ENCODE measurements at places on chromosomes 16 and 17.
A peak's percentile ranks its signal among the peaks of the same experiment; 100 is the strongest.

- no peak for DNase-seq
Observed at GRCh38 chr17:80834893-80835275, 156.8 kb upstream of the CHMP6 start.

GRCh38 chr17:373613-374230, 21.1 kb upstream of the RPH3AL start:
- DNase-seq, result no peak

GRCh38 chr16:4828567-4829321, 18.3 kb downstream of the GLYR1 start:
- no peak for DNase-seq

DNA sequence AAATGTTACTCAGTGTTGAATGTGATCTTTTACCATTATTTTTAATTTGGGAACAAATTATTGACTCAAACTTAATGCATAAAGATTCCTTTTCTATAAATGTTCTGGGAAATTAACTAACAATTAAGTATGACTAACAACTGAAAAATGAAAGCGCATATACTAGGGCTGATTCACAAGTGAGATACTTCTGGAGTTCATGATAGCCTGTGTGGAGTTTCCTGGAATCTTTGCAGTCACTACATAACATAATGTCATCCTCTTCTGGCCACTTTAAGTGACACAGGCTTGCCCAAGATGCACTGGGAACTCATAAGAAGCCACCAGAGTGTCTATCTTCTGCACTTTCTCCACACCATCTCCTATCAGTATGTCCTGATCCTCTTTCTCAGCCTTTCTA, 450.3 kb upstream of the CDH11 start:
- DNase-seq, result no peak

GRCh38 chr17:71516149-71516548, 604.7 kb upstream of the SOX9 start:
- DNase-seq, result no peak

GRCh38 chr16:25041471-25041870, 26.3 kb upstream of the ARHGAP17 start:
- DNase-seq, result no peak

GRCh38 chr17:43151880-43152456, 19.0 kb upstream of the NBR1 start:
- no peak for DNase-seq

DNA sequence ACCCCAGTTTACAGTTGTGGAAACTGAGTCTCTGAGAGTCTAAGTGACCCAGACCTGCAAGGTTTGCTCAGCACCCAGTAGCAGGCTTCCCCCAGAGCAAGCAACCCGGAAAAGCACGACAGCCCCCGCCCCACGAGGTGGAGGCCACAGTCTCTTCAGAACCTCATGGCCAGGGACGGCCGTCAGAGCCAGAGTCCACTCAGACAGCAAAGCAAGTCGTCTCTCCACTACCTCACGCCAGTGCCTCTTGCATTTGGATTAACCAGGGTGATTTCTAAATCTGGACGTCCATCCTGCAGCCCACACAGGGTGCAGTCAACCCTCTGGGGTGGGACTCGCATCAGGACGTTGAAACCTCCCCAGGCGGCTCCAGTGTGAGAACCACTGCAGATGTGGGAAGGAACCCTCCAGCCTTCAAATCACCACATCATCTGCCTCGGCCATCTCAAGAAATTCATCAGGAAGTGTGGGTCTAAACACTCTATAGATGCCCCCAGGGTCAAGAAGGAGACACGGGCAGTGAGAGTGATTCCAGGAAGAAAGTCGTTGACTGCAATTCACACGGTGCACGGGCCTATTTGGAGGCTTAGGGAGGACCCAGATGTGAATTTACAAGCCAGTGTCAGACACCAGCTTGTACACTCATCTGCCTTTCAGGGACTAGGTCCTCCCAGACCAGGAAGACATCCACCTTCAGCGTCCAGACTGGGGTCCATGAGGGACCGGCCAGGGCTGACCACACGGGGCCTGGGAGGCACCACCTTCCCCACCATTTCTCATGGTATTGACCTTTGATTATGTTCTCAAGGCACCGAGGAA, 20.2 kb upstream of the RBFOX3 start:
- DNase-seq, result no peak

GRCh38 chr17:8082292-8082691, 5.2 kb downstream of the ALOX12B start:
- DNase-seq, result no peak

DNA sequence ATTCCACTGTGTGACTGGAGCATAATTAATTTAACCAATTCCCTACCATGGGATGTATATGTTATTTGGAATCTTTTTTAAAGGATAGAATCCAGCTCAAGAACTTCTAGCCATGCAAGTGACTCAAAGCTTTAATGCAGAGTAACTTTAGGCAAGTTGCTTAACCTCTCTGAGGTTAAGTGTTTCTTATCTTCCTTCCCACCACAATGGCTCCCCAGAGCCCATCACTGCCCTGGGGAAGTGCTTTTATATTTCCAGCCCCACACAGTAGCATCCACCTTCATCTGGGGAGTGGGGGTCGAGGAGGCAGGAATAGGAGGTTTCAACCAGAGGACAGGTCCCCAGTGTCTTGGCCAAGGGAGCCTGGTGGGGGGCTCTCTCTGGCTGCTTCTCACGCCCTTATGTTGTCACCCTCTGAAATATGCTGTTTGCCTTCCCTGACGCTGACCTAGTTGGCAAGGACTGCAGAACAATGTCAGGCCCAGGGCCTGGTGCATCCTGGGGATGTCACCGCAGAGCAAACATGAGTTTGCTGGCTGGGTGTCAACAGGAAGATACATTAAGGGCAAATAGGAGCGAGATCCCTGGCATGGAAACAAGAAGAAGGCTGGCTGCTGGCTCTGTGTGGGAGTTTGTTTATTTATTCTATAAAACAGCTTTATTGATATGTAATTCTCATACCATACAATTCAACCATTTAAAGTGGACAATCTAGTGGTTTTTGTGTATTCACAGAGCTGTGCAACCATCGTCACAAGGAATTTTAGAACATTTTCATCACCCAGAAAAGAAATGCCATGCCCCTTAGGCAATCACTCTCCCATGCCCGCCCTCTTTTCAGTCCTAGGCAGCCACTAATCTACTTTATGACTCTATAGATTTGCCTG, 46.6 kb upstream of the WSB1 start:
- DNase-seq, result no peak

GRCh38 chr16:2836646-2837508, 6.8 kb downstream of the ZG16B start:
- DNase-seq, result no peak

GRCh38 chr16:3612510-3613466, 1.4 kb upstream of the SLX4 start:
- no peak for DNase-seq

GRCh38 chr17:38703742-38704605, 1.1 kb upstream of the MLLT6 start:
- DNase-seq, result peak; percentile 32

DNA sequence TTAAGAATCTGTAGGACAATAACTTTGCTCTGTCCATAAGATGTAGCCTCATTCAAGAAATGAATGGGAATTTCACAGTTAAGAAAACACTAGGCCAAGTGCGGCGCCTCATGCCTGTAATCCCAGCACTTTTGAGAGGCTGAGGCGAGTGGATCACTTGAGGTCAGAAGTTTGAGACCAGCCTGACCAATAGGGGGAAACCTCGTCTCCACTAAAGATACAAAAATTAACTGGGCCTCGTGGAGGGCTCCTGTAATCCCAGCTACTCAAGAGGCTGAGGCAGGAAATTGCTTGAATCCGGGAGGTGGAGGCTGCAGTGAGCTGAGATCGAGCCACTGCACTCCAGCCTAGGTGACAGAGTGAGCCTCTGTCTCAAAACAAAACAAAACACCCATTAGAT, 19.9 kb upstream of the RSL1D1 start:
- no peak for DNase-seq

- DNase-seq, result no peak
Observed at GRCh38 chr16:81873206-81873605, 94.1 kb downstream of the PLCG2 start.

GRCh38 chr17:81400154-81400977, 5.1 kb downstream of the BAHCC1 start:
- DNase-seq, result no peak

- DNase-seq, result no peak
Observed at GRCh38 chr17:82204831-82205719, 7.6 kb downstream of the CCDC57 start.

DNA sequence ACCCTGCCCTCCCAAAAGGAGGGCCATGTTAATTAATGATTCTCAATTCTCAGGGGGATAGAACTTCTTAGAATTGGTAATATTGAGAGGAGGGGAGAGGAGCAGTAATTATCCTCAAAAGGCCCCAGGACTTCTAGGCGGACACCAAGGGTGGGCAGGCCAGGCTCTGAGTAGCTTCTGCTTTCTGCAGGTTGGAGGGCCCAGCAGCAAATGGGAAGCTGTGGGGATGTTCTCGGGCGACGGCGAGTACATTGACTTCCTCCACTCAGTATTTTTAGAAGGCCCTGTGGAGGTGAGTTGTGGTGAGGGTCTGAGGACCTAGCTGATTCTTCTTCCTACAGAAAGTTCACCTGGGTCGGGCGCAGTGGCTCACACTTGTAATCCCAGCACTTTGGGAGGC, 57.5 kb downstream of the DNAH2 start:
- DNase-seq, result no peak

- DNase-seq, result no peak
Observed at GRCh38 chr17:81608082-81608481, 28.8 kb downstream of the NPLOC4 start.

DNA sequence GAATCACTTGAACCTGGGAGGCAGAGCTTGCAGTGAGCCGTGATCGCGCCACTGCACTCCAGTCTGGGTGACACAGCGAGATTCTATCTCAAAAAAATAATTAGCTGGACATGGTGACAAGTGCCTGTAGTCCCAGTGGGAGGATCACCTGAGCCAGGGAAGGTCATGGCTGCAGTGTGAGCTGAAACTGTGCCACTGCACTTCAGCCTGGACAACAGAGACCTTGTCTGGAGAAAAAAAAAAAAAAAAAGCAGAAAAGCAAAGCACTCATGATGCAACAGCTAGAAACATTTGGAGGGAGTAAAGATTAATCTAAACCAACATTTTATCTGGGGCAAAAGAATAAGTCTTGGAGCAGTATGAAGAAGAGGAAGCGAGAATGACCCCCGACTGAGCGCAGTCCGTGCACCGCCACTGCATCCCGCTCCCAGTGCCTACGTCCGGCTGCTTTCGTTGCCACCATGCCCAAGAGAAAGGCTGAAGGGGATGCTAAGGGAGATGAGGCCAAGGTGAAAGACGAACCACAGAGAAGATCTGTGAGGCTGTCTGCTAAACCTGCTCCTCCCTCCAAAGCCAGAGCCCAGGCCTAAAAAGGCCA, 8.2 kb downstream of the PRPSAP1 start:
- DNase-seq, result no peak

DNA sequence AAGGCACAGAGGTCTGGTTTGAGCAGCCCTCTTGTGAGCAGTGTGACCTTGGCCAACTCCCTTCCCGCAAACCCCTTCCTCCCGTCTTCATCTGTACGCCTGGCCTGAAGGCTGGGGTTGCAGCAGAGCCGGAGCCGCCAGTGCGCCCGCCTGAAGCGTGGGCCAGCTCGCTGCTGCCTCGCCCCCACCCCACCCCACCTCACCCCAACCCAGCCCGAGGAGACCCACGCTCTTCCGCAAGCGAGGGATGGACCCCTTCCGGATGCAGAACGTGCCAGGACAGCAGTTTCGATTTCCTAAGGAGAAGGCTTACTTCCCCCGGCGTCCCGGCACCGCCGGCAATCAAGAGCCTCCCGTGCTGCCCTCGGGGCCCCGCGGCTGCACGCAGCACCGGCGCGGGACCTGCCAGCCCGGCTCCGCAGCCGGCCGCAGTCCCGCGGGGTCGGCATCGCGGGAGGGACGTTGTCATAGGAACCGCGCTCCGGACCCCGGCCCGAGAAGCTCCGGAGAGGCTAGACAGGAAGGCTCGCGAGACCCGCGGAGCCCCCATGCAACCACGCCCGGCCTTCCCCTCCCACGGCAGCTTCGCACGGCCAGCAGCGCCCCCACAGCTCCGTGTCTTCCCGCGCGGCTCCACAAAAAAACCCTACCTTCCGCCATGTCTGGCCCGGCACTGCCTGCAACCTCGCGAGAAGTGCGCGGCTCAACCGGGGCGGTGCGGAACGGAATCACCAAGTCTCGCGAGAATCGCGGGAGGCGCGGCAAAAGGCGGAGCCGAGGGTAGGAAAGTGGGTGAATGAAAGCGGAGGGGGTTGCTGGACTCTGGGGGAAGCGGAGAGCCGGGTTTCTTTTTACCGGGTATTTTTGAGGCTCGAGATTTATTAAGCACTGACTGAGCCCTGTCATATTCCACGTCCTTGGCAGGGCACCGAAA, at the start of gene ANKFY1:
Gene ANKFY1 (minus strand): TSS at position 698 of the 934 bp plus-strand sequence. CDS start 38 bp downstream, at position 660.
- peak; percentile 59 for DNase-seq

DNA sequence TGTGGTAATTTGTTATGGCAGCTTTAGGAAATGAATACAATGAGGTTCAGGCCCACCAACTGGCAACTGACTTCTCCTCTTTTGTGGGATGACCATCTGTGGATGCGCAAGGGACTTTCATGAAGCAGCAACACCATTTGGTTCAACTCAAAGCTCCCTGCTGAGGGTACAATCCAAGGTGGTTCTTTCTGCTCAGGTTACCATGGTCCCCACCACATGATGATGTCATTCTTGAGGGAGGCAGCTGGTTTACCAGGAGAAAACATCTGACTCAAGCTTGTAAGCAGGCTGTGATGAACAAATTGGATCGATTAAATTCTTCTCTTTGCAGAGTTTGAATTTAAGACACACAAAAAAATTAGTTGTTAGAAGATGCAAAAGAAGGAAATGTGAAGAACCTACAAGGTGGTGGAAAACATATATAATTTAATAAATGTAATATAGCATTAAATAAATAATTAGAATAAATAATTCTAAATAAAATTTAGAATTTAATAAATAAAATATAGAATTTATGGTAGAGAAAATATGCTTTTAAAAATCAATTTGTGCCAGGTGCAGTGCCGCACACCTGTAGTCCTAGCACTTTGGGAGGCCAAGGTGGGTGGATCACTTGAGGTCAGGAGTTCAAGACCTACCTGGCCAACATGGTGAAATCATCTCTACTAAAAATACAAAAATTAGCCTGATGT, 67.6 kb upstream of the ANKFN1 start:
- DNase-seq, result no peak

DNA sequence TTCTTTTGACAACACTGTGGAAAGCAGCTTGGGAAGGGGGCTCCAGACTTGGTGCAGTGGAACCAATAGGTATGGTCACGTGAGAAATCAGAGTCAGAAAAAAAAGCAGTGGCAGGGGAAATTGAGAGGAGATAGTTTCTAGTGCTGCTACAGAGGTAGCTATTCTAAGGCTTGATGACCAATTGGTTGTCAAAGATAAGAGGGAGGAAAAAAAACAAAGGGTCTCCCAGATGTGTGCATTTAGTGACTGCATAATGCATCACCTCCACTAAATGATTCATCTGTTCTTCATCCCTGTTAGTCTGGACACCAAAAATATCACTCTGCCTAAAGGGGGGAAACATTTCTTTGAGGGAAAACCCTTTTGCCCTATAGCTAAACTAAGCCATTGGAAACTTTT, 56.5 kb downstream of the PIGL start:
- no peak for DNase-seq

DNA sequence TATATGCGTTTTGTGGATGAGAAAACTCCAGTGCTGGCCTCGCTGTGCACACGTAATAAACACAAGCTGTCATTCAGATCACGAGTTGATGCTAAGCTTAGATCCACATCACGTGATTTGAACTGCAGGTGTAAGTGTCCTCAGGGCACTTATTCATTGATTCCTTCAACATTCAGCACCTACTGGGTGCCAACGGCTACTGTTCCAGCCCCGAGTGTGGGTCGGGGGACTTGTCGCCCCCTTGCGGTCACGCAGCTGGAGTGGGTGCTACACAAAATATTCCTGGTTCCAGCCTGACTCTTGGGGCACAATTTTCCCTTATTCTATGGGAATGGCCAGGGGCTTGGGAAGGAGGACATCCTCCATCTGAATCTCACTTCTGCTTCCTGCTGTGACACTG, 29.9 kb upstream of the GINS2 start:
- DNase-seq, result no peak

Data from esophagus squamous epithelium (tissue), 5 donors.